ENCODE measurements at places on chromosomes 3 and 15.

- no peak for DNase-seq
Measured at GRCh38 chr15:85408270-85408746, 27.9 kb downstream of the AKAP13 start.

- DNase-seq, result no peak
Measured at GRCh38 chr15:51267703-51268083, 70.7 kb downstream of the CYP19A1 start.

- DNase-seq, result no peak
Measured at GRCh38 chr15:65512189-65512588, 5.3 kb downstream of the DPP8 start.

- peak; percentile 3 for DNase-seq
Measured at GRCh38 chr3:45226206-45226915, at the start of gene TMEM158. TMEM158 (minus strand) TSS chr3:45226287; CDS start chr3:45226027, 260 bp downstream.

DNA sequence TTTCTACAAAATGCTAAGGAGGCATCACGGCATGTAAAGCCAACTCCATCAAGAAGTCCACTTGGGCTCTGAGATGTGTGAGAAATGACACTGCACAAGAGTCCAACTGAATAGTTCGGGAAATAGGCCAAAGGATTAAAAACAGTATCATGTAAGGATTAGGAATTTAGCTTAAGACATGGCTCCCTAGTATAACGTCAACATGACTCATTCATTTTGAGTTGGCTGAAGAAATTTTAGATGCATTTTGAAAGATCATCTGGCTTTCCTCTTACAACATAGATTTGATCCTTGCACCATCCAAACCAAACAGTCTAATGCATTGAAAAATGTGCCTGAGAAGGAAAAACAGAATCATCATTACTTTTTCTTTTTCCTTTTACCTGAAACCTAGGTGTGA, 109.3 kb upstream of the MME start:
- no peak for DNase-seq

All from NCI-H1694 treated with DMSO at 0.1 percent for 48 hours (cell line).